Neural crest cell (in vitro differentiated cells): ENCODE measurements at places on chromosomes 3 and 15. TPM values are rescaled to one million over a fixed set of nuclear protein-coding genes. Genes with fewer than 3 reads are reported as not detected.

GOLGA8O gene
- total RNA-seq = 0.45 TPM in 1 of 2 replicates, not detected in the other

DAZL gene
- total RNA-seq = not detected in 2 replicates

PDZRN3 gene
- total RNA-seq = 11.3 and 12.2 TPM in 2 replicates

HYAL1 gene
- total RNA-seq = 2.0 and 2.5 TPM in 2 replicates

CLRN1 gene
- not detected in 2 replicates for total RNA-seq
